ENCODE measurements at places on chromosomes 5 and 9. TPM values are rescaled to one million over a fixed set of nuclear protein-coding genes. Genes with fewer than 3 reads are reported as not detected.

Gene SMIM33
- not detected for total RNA-seq

- peak; percentile 52 for DNase-seq
Observed at GRCh38 chr5:151745071-151745705, 13.2 kb downstream of the ATOX1 start.

DNA sequence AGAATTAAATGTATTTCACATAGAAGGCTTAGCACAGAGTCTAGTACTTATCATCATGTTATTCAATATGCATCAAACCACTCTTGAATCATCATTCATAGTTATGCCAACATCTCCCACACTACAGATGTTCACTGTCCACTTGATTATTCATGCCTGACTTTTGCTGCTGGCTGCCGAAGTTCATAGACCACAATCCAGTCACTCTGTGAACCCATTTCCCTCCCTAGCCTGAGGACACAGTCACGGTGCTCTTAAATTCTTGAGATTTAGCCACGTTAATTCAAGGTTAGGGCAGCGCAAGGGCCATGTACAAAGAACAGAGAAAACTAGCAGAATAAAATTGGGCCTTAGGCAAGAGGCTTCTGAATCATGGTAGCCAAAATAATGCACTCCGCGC, 32.4 kb downstream of the ABCA1 start:
- DNase-seq: no peak

GRCh38 chr5:85069659-85070640, 685.3 kb upstream of the EDIL3 start:
- DNase-seq: no peak

GRCh38 chr5:17743580-17744435, 109.5 kb downstream of the TAF11L14 start:
- DNase-seq: no peak
